Frontal cortex (tissue), 4 donors: ENCODE measurements at places on chromosomes 6 and 20. TPM values are rescaled to one million over a fixed set of nuclear protein-coding genes. Genes with fewer than 3 reads are reported as not detected.

Gene KCNK15
- not detected for total RNA-seq

Gene SLC22A2
- 0.82 TPM for total RNA-seq

Gene SEL1L2
- 0.41 TPM for total RNA-seq

Gene HLA-DRA
- 2.0 TPM for total RNA-seq

Gene EZR
- total RNA-seq = 114 TPM

Gene CLPSL2
- not detected for total RNA-seq

Gene SLC32A1
- 7.7 TPM for total RNA-seq

Gene ULBP1
- total RNA-seq = 1.6 TPM

Gene ZFAND3
- total RNA-seq = 21.2 TPM

Gene FOXC1
- 4.1 TPM for total RNA-seq

Gene SLC17A3
- total RNA-seq = not detected

Gene FGD2
- 0.82 TPM for total RNA-seq

DNA sequence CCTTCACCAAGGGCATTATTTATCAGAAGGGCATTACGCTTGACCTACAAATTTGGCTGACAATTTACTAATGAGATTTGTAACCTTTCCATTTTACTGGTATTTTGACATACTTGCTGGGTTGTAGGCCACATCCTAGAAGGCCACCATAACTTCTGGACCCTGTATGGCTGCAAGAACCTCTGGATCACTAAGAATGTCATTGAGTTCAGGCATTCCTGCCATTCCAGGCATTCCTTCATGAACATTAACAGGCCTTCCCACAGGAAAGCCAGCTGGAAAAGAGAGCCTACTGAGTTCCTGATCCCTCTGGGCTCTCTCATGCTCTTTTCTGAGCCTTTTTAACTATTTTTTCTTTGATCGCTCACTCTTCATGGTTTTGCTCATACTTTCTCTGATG, 28.4 kb upstream of the SLC35A1 start:
- DNase-seq = no peak

DNA sequence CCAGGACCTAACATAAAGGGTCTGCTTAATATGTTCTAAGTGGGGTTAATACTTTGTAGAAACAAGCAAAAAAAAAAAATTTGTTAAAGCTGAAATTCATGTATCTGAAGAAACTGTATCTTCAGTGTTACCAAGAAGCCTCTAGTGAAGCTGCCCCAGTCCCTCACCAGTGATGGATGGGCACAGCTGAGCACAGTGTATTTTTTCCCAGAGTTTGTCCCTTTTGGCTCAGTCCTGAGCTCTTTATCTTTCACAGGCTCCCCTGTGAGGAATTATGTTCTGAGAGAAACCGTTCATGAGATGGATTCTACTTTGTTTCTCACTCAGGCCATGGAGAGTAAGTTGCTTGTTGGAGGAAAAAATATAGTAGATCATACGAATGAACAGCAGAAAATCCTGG, 38.4 kb downstream of the KIF3B start:
- no peak for DNase-seq

DNA sequence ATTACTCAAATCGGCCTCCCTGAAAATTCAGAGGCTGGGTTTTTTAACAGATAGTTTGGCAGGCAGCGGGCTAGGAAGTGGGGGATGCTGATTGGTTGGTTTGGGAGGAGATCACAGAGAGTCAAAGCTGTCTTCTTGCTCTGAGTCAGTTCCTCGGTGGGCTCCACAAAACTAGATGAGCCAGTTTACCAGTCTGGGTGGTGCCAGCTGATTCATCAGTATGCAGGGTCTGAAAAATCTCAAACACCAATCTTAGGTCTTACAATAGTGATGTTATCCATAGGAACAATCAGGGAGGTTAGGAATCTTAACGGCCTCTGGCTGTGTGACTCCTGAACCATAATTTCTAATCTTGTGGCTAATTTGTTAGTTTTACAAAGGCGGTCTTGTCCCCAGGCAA, 190.7 kb downstream of the C6orf118 start:
- no peak for DNase-seq

- no peak for DNase-seq
Measured at GRCh38 chr20:5969940-5970339, 19.5 kb downstream of the MCM8 start.

GRCh38 chr6:116352515-116353471, 18.0 kb upstream of the DSE start:
- no peak for DNase-seq

GRCh38 chr20:39983655-39984054, 705.4 kb downstream of the MAFB start:
- DNase-seq = no peak

DNA sequence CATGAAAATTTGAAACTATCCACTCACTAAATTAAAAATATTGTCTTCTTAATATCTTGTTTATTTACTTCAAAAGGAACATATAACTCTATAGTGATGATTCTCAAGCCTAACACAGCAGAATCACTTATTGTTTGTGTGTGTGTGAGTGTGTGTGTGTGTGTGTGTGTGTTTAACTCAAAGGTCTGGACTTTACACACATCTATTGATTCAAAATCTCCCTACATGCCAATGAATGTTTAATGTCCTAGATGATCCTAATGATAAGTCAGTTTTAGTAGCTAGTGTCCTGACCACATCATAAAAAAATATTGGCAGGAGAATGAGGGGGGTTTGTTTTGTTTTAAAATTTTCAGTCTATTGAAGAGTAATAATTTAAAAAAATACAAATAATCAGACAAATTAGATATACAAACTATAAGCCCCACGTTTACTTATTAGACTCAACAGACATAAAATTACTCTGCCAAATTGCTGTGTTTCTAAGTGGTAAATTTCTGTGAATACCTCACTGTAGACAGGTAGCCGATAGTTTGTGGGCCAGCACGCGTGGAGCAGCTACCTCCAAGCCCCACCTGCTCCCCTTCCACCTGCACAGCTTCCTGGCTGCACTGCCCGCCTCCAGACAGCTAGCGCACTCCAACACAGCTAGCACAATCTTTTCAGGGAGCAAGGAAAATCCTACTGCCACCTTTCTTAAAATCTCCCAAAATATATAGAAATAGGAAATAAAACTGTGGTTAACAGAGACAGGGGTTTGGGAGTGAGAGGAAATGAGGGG, 349.6 kb downstream of the PKHD1 start:
- no peak for DNase-seq

DNA sequence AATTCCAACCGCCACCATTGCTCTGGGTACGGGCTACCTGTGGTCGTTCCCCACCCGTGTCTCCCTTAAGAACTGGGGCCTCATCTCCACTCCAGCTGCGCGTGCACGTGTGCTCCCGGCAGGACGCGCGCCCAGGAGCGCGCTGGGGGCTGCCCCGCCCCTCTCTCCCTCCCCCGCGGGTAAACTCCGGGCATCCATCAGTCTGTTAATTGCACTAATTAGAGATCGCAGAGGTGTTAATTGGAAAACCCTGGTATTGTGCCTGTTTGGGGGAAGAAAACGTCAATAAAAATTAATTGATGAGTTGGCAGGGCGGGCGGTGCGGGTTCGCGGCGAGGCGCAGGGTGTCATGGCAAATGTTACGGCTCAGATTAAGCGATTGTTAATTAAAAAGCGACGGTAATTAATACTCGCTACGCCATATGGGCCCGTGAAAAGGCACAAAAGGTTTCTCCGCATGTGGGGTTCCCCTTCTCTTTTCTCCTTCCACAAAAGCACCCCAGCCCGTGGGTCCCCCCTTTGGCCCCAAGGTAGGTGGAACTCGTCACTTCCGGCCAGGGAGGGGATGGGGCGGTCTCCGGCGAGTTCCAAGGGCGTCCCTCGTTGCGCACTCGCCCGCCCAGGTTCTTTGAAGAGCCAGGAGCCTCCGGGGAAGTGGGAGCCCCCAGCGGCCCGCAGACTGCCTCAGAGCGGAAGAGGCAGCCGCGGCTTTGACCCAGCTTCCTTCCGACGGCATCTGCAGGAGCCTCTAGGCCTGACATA, 14.4 kb downstream of the FOXP4 start:
- DNase-seq = peak; percentile 68

DNA sequence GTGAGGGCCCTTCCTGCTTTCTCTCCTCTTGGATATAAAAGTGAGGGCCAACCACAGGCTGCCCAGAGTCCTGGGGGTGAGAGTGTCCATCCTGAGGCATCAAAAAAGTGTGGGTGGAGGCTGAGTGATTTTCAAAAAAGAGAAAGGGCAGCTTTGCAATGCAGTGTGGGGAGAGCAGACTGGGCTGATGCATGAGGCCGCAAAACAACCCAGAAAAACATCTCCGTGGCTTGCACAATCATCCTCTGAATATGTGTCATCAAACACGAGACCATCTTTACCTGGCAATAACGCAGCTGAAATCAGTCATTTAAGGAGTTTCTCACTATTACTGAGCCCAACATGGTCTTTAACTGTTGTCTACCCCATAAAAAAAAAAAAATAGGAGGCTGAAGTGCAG, 191.2 kb upstream of the SOX4 start:
- no peak for DNase-seq

- no peak for DNase-seq
Measured at GRCh38 chr20:61933951-61934715, 131.5 kb downstream of the TAF4 start.

GRCh38 chr6:82766476-82766875, 299.2 kb downstream of the UBE3D start:
- no peak for DNase-seq

DNA sequence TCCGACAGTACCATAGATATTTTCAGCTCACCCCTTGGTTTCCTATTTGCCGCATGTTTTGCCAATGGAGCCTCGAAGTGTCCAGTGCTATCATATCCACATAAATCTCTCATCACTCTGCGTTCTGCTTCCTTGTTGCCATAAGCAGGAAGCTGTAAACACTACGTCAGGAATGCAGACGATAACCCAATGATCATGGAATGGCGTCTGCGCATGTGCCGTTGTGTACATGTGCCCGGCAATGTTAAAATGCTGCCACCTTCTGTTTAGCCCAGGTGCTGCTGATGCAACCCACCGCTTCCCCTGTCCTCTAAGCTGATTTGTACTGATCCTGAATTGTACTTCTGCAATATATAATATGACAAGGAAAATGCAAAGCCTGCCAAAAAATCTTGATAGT, 607.5 kb downstream of the HDGFL1 start:
- DNase-seq = no peak

DNA sequence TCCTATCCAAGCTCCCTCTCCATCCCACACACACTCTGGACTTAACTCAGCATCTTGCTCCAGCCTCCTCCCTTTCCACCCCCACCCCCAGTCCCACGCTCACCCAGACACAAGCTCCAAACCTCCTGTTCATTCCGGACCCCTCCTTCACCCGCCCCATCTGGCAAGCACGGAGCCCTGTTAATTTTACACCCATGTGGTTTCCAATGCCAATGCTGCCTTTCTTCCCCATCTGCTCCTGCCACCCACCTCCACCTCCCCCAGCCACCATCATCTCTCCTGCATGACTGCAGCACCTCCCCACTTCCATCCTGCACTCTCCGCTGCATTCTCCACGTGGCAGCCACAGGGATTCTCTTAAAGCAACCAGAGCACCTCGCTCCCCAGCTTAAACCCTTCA, 9.9 kb upstream of the CDK5RAP1 start:
- DNase-seq = no peak

GRCh38 chr6:93918258-93918657, 498.9 kb upstream of the EPHA7 start:
- no peak for DNase-seq

- no peak for DNase-seq
Measured at GRCh38 chr6:26355366-26355765, 9.6 kb upstream of the BTN3A2 start.

- no peak for DNase-seq
Measured at GRCh38 chr6:54618572-54618971, 228.0 kb upstream of the FAM83B start.

DNA sequence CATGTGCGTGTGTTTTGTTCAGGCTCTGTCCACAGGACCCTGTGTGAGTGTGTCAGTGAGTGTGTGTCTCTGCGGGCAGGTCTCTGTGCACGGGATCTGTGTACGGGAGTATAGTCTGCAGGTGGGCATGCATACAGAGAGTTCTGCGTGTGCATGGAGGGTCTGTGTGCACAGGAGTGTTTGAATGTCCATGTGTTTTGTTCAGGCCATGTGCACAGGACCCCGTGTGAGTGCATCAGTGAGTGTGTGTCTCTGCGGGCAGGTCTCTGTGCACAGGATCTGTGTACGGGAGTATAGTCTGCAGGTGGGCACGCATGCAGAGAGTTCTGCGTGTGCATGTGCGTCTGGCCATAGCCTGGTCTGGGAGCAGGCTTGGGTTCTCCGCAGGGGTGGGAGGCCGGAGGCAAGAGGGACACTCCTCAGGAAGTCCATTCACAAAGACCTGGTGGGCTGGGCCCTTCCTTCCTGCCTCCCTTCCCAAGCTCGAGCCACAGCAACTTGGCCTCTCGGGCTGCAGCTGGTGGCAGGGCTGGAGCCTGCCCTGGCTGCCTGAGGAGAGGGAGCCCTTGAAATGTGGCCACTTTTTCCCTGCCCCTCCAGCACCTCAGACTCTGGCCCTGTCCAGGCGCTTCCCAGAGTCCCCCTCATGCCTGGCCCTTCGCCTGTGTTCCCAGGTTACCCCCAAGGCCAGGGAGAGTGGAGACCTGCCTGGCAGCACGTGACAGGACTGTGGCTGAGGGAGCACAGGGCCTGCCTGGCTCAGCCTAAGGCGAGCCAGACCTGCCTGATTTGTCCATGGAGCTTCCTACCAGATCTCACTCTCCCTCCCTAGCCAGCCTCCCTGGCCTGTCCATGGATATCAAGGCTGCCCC, 6.8 kb downstream of the HSPA12B start:
- no peak for DNase-seq

DNA sequence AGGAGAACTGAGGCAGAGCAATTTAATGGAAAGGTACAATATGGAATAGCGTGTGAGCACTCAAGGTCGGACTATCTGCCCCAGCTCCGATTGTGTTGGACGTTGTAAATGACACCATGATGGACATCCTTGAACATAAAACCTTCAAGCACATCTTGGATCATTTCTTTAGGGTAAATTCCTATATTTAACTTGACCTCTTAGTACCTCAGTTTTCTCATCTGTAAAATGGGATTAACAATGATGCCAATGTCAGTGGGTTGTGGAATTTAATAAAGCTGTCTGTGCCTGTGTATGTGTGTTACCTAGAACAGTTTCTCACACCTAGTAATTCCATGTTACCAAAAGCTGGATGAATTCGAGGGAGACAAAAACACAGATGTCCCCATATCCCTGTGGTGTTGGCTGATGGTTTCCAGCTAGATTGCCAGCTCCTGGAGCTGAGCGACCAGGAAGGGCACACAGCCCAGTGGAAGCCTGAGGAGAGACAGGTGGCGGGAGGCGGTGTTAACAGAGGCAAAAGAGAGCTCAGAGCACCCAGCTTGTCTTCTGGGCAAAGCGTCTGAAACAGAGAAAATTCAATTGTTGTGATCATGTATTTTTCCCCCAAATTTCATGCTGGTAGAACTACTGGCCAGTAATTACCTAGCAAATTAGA, 32.6 kb downstream of the MDFI start:
- DNase-seq = no peak

DNA sequence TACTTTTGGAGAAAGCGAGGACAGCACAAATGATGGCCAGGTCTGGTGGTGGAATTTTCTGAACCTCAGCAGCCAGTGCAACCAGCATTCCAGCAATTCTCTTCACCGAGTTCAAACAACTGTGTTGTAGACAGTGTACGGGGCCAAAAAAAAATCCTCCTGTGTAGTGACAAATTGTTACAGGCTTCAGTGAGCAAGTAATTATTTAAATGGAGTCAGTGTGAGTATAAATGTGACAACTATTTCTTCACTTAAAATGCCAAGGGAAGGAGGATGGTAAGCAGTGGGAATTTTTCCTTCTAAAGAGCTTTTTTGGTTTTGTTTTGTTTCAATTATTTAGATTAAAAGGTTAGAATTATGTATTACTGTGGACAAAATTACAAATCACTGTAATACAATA, 154.1 kb downstream of the TMEM242 start:
- DNase-seq = no peak

GRCh38 chr20:58742668-58743566, 50.3 kb downstream of the NPEPL1 start:
- no peak for DNase-seq

- DNase-seq = no peak
Measured at GRCh38 chr6:127202676-127203075, 64.0 kb upstream of the RNF146 start.
